Activated T-cell treated with anti-CD3 and anti-CD28 coated beads, Interleukin-2, amount 50 U/mL, for 4 hours (primary cell): ENCODE measurements at places on chromosomes 3 and 15. TPM values are rescaled to one million over a fixed set of nuclear protein-coding genes. Genes with fewer than 3 reads are reported as not detected.

P4HTM gene
- 25.7 TPM for total RNA-seq

GPR27 gene
- 2.3 TPM for total RNA-seq

GPR156 gene
- 0.10 TPM for total RNA-seq

CHRM5 gene
- not detected for total RNA-seq

EMC7 gene
- 75.0 TPM for total RNA-seq

NKTR gene
- total RNA-seq = 46.7 TPM

RBP2 gene
- not detected for total RNA-seq

DNA sequence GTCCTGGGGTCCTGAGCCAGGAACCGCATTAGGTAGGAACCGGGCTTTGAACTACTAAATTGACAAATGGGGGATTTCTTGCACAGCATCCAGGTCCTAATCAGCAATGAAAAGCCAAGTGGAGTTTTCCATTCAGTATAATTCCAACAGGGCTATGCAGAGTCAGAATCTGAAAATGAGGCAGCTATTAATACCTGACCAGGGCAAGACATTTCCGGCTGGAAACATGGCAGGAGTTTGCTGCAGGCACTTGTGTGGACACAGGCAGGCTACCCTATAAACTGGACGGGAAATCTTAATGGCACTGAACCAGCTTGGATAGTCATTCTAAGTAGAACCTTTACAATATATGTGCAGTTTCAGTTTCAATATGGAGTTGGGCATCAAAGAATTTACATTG is 553.1 kb downstream of the FGF12 start:
- DNase-seq = no peak

DNA sequence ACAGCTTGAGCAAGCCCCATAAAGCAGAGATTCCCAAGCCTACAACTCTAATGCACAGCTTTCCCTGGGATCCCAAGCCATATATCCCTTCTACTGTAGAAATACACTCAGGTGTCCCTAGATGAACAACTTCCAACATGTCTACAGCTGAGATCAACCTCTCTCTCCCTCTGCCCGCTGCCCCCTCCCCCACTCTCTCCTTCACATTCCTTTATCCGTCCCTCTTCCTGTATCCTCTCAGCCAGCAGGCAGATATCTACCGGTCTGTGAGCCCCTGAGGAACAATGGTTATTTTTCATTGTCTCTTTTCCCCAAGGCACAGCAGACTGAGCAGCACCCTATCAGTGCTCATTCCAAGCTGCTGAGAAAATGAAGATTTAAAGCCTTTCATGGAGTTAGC is 138.6 kb downstream of the SUCLG2 start:
- DNase-seq = no peak

GRCh38 chr15:91954292-91954691 is 100.8 kb downstream of the SLCO3A1 start:
- DNase-seq = no peak

DNA sequence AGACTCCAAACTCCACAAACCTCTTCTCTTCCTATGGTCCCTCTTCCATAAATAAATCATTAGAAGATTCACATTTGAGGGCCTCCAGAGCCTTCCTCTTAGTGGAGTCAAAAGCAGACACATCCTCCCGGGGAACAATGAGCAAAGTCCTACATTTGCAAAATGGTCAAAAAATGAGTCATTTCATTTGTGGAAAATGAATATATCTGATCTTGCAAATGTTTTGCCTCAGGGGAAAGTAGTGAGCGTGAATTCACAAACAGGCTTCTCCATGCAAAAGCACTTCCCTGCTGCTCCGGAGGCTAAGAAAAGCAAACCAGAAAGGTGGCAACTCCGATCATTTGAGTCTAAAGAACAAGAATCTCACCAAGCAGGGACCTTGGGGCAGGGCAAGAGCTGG is 86.7 kb upstream of the IQSEC1 start:
- no peak for DNase-seq

DNA sequence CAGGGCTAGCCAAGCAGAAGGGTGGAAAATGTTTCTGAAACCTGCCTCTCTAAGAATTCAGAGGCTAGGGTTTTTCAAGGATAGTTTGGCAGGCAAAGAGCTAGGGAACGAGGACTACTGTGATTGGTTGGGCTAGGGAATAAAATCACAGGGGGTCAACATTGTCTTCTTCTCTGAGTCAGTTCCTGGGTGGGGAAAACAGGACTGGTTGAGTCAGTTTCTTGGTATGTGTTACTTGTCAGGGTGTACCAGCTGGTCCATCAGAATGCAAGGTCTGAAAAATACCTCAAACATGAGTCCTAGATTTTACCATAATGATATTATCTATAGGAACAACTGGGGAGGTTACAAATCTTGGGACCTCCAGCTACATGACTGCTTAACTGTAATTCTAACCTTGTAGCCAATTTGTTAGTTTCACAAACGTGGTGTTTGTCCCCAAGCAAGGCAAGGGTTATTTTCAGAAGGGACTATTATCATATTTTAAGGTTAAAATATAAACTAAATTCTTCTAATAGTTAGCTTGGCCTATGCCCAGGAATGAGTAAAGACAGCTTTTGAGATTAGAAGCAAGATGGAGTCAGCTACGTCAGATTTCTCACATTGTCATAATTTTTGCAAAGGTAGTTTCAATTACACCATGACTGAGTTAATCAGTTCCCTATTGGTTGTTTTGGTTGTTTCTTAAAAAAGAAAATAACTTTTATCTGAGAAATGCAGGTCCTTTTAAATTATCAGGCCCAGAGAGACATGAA is 231.5 kb downstream of the ALCAM start:
- no peak for DNase-seq

DNA sequence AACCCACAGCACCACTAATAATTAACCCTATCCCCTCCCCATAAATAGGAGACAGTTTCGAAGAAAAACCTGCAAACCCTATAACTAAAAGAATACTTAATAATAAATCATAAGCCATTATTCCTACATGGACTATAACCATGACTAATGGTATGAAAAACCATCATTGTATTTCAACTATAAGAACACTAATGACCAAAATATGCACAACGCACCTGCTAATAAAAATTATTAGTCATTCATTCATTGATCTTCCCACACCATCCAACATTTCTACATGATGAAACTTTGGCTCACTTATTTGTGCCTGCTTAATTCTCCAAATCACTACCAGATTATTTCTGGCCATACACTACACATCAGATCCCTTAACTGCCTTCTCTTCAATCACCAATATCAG is 16.6 kb downstream of the AQP9 start:
- DNase-seq = no peak

- no peak for DNase-seq
Measured at GRCh38 chr3:13111173-13111872, 38.1 kb upstream of the IQSEC1 start.

- DNase-seq = no peak
Measured at GRCh38 chr3:62815981-62816380, 59.2 kb downstream of the CADPS start.

- no peak for DNase-seq
Measured at GRCh38 chr3:168990134-168990533, 673.4 kb downstream of the MECOM start.

GRCh38 chr15:69577397-69577796 is 124.8 kb downstream of the RPLP1 start:
- DNase-seq = no peak

DNA sequence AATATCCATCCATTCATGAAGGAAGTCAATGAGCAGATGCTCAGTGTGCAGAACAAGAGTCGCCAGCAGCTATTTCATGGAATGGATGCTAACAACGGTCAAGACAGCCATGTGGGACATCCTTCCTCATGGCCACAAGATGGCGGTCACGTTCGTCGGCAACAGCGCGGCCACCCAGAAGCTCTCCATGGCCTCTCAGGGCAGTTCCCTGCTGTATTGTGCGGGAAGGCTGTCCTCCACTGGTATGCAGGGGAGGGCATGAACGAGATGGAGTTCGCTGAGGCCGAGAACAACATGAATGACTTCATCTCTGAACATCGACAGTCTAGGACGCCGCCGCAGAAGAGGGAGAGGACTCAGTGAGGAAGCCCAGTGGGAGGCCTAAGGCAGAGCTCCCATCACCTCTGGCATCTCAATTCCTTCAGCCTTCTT is 208.3 kb downstream of the TJP1 start:
- DNase-seq = no peak

- DNase-seq = no peak
Measured at GRCh38 chr15:56987286-56987685, 68.8 kb downstream of the TCF12 start.

GRCh38 chr3:66215106-66215505 is 5.7 kb upstream of the SLC25A26 start:
- DNase-seq = no peak

DNA sequence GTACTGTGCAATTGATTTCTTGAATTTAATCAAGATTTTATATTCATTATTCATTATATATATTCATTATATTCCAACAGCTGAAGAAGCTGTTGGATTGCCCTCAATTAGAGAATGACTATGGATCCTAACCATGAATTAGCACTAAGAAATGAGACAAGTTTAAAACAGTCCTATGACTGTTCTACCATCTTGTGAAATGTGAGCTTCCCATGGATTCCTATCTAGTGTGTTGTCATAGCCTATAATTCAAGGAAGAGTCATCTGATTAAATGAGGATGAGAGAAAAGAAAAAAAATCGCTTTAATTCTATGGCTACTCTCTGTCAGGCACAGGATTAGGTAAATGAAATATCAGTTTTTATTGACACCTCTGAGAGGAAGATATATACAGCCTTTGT is 696.6 kb upstream of the NAALADL2 start:
- no peak for DNase-seq

GRCh38 chr15:35455201-35455600 is 90.8 kb downstream of the DPH6 start:
- DNase-seq = no peak

DNA sequence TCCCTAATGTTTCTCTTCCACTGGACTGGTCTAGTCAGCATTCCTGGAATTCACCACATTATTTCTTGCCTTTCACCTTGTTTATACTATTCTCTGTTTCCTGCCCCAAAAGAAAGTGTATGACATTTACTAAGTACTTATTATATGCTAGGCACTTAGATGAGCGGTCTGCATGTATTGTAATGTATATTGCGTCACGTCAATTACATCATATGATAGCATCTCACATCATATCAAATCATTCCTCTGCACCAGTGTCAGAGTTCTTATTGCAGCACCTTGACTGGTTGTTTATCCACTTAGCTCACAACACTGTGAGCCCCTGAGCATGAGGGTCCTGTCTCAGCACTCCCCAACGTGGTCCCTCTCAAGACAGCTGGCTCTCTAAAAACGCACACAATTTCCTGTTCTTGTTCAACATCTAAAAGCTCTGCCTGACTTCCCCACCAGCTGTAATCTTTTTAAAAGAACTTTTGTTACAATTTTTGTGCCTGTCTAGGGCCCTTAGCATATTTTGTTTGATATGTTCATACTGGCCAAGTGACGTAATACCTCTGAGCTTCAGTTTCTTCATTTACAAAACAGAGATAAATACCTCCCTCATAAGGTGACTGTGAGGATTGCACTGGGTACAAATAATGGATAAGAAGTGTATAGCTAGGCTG is 58.8 kb downstream of the ARHGAP31 start:
- DNase-seq = no peak

- no peak for DNase-seq
Measured at GRCh38 chr3:38207254-38208003, 42.1 kb downstream of the OXSR1 start.

GRCh38 chr3:14344351-14344750 is 58.1 kb upstream of the SLC6A6 start:
- no peak for DNase-seq

GRCh38 chr15:68807249-68807648 is 13.4 kb downstream of the ANP32A start:
- DNase-seq = no peak
